Activated CD4-positive, alpha-beta T cell treated with anti-CD3 and anti-CD28 coated beads, Interleukin-2, amount 10 ng/mL, durations not matched to agents 24 days and 14 days (primary cell): ENCODE measurements at places on chromosomes 7 and 10.

DNA sequence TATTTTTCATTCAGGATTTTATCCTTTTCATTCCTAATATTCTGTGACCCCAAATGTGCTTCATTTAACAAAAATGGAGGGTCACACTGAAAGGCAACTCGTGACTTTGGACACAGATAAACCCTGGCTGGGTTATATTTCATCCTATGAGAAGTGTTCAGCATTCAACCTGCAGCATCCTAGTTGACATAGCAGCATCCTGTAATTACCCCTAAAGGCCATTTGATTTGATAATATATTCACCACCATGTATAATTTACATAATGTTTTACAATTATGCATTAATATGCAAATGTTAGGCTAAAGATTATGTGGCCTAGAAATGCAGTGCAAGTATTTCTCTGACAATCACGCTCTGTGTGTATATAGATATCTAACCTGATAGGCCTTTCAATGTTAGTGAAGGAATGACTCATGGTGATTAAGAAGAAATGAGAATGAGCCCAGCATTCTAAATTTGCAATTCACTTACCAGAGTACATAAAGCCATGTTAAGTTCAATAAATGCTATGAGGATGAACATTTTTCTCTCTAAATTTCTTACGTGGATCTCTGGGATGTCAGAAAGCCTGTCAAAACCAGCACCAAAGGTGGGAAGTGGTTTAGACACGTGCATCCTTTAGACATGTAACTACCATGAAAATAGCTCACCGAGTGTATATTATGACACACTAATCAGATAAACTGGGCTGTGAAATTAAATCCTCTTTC, 337.7 kb upstream of the AOAH start:
- H3K4me1 ChIP-seq: peaks cover 23% of the 10 kb centered on the region
- H3K27ac ChIP-seq: no peak overlapping the region
- no peak overlapping the region for H3K4me3 ChIP-seq
- peaks cover 28% of the 10 kb centered on the region for H3K36me3 ChIP-seq
- H3K27me3 ChIP-seq: no peaks in the 10 kb centered on the region

GRCh38 chr10:33484787-33485186, 150.3 kb upstream of the NRP1 start:
- H3K27me3 ChIP-seq: peaks cover 5% of the 10 kb centered on the region
- H3K27ac ChIP-seq: no peak overlapping the region
- H3K4me1 ChIP-seq: peaks cover 5% of the 10 kb centered on the region
- no peak for DNase-seq
- H3K36me3 ChIP-seq: no peaks in the 10 kb centered on the region

DNA sequence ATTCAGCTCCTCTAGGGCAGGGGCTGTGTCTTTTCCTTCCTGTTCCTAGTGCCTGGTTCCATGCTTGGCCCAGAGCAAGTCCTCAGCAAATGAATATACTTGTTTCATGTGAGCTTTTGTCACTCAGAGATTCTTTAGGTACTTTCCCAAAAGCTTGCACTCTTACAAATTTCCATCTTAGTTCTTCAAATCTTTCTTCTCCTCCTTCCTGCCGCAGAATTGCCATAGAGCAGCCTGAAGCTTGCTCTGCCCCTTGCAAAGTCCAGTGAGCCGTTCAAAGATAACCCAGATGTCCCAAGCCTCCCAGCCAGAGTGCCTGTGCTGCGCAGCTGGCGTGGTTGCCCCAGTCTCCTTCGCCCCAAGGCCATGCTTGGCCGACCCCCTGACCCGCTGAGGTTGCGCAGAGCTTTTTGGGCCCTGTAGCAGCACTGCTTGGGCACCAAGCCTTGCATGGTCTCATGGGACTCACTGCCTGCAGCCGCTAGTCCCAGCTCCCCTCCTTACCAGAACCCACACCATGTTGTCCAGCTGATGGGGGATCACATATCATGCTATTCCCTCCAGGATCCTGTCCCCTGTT, 20.7 kb downstream of the CHST3 start:
- H3K27ac ChIP-seq: peak overlapping the region; percentile 12
- H3K27me3 ChIP-seq: peaks cover 3% of the 10 kb centered on the region
- peaks cover 8% of the 10 kb centered on the region for H3K4me1 ChIP-seq
- H3K36me3 ChIP-seq: no peaks in the 10 kb centered on the region

DNA sequence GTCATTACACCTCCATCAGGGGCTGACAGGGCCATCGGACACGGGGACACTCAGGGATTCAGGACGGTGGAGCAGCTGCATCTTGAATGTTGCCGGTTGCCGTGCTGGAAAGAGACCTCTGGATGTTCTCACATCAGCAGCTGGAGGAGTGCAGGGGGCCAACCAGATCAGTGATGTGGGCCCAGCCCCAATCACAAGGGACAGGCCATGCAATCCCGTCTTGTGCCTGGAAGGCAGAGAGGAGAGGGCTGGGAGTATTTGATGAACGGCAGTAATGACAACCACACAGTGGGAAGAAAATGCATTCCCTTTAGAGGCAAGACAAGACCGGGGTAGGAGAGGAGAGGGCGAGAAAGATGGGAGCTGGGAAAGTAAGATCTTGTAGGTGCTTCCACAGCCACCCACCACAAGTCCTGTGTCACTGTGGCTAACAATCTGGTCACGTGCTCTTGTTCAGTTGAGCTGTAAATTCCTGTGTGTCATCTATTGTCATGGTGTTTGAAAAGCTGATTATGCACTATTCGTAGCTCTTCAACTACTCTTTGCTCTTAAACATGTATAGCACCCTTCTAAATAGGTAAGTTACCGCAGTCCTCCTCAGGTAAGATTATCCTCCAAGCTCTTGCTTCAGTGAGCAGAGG, 85.9 kb upstream of the LEP start:
- H3K27ac ChIP-seq: no peak overlapping the region
- DNase-seq: no peak
- no peaks in the 10 kb centered on the region for H3K36me3 ChIP-seq
- H3K4me1 ChIP-seq: no peaks in the 10 kb centered on the region
- no peak overlapping the region for H3K4me3 ChIP-seq
- peaks cover 37% of the 10 kb centered on the region for H3K27me3 ChIP-seq
